ENCODE measurements at places on chromosomes 3 and 15.
A peak's percentile ranks its signal among the peaks of the same experiment; 100 is the strongest.

DNA sequence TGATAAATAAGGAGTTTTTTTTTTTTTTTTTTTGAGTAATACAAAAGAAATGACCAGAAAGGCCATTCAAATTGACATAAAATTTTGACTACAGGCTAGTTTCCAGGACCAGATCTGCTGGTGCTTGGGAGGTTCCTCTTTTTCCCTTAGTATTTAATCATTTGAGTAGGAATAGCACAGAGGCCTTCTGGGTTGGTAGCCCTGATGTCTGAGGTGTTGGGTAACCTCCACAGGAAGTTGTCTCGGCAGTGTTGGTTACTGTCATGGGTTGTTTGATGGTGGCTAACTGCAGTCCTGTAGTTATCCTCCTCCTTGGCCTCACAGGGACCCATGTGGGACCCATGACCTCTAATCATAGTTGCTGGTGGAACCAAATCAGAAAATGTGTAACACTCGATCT is 91.1 kb downstream of the USP13 start:
- DNase-seq, result no peak

DNA sequence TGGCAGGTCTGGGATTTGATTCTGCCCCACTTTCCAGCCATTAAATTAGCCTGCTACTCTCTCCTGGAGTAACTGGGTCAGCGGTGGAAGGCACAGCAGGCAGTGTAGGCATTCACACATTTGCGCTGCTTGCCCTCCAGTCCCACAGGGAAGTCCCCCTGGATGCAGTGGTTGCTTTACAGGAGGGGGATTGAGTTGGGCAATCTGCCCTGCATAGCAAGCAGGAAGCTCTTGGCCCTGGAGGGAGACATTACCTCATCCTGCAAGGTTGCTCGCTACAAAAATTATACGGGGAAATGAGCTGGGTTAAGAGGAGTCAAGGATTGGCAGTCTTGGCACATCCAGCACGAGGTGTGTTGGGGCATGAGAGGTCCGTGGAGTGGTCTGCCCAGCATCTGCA is 14.8 kb downstream of the MCM2 start:
- DNase-seq, result no peak

DNA sequence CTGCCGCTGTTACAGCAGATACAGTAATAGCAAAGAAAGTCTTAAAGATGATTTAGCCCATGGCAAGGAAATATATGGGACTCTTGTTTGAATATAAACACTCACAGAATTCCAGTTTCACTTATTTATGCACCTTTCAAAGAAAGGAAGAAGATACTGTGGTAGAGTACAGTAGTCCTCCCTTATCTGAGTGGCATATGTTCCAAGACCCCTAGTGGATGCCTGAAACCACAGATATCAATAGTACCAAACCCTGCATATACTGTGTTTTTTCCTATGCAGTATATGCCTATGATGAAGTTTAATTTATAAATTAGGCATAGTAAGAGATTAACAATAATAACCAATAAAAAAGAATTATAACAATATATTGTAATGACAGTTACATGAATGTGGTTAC is 8.2 kb downstream of the MAP2K1 start:
- DNase-seq, result no peak

DNA sequence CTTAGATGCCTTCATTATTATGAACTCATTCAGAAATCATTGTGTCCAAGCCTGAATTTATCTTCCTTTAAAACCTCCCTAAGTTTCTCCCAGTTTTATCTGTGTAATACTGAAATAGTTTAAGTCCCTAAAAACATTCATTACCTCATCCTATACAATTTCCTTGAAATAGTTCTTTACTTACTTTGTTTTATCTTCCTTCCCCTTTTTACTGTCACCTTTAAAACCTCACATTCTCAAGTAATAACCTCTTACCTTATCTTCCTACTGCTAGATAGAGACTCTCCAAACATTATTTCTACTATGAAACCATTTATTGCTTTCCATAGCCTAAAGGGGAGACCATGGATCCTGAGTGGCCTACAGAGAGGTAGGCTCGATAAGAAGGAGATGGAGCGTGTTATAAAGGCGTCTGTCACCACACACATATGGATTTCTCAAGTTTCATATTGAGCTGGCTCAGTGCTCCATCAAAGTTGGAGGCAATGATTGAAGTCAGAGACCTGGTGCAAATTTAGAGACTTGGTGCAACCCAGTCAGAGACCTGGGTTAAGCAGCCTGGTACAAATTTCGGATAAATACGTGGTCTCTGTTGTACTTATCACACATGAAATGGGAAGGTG is 140.4 kb downstream of the NFKBIZ start:
- DNase-seq, result no peak

GRCh38 chr15:81199031-81199779 is 2.5 kb downstream of the IL16 start:
- DNase-seq, result no peak

DNA sequence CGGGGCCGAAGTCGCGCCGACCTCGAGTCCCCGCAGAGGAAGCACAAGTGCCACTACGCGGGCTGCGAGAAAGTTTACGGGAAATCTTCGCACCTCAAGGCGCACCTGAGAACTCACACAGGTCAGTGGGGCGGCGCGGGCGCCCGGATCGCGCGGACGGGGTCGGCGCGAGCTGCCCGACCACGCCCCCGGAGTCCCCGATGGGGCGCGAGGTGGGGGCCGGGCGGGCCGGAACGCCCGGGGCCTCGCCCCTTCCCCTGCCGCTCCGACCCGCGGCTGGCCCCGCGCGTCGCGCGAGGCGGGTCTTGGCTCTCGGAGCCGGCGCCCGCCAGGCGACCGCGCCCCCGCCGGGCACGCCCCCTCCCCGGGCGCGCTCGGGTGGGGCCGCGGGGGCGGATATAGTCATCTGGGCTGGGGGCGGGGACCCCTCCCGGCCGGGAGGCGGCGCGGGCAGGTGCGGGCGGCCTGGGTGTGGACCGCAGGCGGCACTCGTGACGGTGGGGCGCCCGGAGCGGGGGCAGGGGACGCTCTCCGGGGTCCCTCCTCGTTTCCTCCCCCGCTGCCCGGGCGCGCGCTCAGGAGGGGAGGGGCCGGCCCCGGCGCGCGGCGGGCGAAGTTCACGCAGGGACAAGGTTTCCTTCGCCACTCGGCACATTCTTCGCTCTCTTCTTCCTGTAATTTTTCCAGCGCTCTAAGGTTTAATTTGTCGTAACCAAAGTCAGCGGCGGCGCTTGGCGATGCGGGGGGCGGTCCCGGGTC is 1.2 kb downstream of the KLF13 start:
- peak; percentile 76 for DNase-seq

GRCh38 chr3:64091501-64091900 is 68.2 kb upstream of the PSMD6 start:
- no peak for DNase-seq

DNA sequence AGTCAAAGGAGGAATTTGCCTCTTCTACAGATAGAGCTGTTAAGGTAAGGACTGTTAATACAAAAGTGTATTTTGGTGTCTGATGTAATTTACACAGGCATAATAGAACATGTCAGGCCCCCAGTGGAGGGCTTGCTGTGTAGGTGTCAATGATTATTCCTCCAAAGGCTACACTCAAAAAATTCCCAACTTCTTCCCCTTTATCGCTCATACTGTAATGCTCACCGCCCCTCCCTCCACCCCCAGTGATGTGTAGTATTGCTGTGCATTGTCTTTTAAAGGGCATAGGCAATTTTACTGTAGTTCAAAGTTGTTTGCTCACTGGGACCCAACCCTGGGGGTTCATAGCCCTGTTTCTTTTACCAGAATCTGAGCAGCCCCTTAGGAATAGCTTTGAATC is 32.2 kb downstream of the NSUN3 start:
- DNase-seq, result no peak

GRCh38 chr3:138474163-138474562 is 39.7 kb downstream of the ESYT3 start:
- DNase-seq, result no peak

- DNase-seq, result no peak
Observed at GRCh38 chr3:23709987-23710386, 95.8 kb upstream of the UBE2E1 start.

- DNase-seq, result no peak
Observed at GRCh38 chr3:190269101-190269500, 53.1 kb downstream of the CLDN1 start.
